Spinal cord (tissue), 10 donors: ENCODE measurements at places on chromosomes 5 and 9.
A peak's percentile ranks its signal among the peaks of the same experiment; 100 is the strongest.

DNA sequence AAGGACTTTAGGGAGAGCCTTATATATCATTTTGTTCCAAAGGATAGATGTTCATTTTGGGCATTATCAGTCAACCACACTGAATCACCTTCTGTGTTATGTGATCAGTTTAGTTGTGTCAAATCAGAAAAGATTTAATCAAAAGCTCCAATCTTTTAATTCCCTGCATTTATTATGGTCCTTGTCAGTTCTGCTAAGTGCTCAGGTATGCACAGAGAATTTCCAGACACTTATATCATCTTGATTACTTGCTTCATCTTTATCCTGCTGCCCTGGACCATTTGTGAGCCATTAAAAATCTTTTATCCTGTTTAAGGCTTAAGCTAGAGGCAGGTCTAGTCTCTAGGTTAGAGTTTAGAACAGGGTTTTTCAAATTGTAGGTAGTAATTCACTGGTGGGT lies 179.1 kb downstream of the CWC27 start:
- no peak for DNase-seq

GRCh38 chr5:55645304-55645703 lies 66.8 kb downstream of the SLC38A9 start:
- no peak for DNase-seq

DNA sequence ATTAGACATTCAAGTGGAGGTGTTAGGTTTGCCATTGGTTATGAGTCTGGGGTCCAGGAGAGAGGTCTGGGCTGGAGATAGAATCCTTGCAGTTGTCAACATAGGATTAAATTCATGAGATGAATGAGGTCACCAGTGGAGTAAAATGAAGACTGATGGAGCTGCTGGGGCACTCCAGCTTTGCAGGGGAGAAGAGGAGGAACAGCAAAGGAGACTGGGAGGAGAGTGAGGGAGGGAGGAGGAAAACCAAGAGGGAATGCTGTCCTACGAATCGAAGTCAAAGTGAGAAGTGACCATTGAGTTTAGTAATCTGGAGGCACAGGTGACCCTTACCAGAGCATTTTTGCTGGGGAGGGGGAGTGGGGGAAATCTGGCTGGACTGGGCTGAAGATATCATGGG lies 178.2 kb upstream of the NR3C1 start:
- no peak for DNase-seq

DNA sequence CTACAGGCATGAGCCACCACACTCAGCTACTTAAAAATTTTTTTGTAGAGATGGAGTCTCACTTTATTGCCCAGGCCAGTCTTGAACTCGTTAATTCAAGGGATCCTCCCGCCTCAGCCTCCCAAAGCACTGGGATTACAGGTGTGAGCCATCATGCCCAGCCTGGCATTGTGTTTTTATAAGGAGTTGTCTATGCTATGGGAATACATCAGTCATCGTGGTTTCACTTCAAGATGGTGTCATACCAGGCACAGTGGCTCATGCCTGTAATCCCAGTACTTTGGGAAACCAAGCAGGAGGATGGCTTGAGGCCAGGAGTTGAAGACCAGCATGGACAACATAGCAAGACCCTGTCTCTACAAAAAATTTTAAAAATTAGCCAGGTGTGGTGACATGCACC lies 49.7 kb downstream of the CYSTM1 start:
- DNase-seq = no peak

GRCh38 chr9:97604901-97605645 lies 28.1 kb downstream of the TSTD2 start:
- DNase-seq = no peak

DNA sequence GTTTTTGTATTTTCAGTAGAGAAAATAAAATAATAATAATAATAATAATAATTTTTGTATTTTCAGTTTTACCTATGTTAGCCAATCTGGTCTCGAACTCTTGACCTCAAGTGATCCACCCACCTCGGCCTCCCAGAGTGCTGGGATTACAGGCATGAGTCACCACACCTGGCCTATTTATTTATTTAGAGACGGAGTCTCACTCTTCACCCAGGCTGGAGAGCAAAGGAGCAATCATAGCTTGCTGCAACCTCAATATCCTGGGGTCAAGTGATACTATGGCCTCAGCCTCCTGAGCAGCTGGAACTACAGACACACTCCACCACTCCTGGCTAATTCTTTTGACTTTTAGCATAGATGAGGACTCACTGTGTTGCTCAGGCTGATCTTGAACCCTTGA lies 167.5 kb downstream of the TLE1 start:
- no peak for DNase-seq

DNA sequence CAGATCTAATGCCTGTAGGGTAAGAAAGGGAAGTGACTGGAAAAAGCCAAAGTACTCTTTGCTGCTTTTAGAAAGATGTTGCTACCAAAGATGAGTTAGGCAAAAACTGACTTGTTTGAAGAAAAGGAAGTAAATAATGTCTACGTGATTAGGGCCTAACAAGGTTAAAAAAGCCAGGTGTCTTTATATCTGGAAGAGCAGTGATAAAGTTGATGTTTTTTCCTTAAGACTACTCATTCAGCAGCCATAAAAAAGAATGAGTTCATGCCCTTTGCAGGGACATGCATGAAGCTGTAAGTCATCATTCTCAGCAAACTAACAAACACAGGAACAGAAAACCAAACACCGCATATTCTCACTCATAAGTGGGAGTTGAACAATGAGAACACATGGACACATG lies 13.5 kb upstream of the AMACR start:
- no peak for DNase-seq

DNA sequence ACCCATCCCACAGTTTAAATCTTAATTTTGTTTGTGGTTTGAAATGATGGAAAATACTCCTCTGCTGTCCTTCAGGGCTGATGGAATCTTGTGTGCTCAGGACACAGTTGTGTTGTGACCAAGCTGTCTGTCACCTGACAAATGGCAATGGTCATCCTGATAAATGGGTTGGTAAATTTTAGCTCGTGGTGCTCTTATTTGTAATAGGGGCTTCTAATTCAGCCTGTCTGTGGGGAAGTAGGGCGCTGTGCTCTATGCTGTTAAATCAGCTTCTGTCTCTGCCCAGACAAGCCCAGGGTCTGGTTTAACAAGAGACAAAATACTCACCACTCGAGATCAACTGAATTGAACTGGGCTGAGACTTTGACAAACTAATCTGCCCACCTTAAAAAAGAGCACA lies 4.5 kb downstream of the LRRTM2 start:
- DNase-seq = peak; percentile 17

DNA sequence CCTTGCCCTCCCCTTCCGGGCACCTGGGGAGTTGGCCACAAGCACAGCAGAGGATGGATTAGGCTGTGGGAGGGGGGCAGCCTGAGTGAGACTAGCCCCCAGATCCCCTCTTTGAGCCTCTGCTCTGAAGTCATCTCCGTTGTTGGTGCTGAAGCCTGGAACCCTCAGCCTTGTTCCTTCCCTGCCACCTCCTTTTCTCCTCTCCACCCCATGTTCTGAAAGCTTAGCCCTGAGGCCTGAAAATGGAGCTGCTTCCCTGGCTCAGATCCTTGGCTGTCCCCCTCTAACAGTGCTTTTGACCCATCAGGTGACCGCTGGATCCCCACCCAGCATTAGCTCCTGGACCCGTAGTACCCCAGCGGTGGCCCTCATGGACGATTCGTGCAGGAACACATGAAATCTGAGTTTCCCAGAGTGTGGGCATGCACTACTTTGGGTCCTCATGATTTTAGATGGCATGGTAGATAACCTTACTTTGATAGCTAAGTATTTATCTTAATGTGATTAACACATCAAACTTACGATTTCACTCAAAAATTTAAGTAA lies 21.6 kb upstream of the ANGPTL2 start:
- no peak for DNase-seq

GRCh38 chr5:136309932-136310598 lies 55.3 kb downstream of the TRPC7 start:
- no peak for DNase-seq

DNA sequence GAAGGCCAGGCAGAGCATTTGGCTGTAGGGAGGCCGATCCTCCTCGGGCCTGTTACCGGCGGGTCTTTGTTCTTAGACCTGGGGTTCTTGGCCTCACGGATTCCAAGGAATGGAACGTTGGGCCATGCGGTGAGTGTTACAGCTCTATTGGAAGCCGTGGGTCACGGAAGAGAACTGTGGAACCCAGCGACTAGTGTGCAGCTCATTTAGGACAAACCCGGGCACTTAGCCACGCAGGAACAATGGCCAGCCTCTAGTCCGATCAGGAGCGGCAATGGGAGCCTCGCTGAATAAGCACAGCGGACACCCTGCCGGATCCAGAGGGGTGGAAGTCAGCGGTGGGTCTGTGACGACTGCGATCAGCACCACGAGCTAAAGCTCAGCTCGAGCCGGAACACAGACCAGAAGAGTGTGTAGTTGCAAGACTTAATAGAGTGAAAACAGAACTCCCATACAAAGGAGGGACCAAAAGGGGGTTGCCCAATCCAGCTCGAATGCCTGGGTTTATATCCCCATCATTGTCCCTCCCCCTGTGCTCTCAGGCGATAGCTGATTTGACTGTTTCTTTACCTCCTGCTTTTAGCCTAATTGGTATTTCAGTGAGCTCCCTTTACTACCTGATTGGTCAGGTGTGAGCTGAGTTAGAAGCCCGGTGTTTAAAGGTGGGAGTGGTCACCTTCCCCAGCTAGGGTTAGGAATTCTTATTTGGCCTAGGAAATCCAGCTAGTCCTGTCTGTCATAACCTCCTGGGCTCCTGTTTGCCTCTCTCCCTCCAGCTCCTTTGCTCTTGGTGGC lies 53.7 kb upstream of the RPL26L1 start:
- DNase-seq = no peak

DNA sequence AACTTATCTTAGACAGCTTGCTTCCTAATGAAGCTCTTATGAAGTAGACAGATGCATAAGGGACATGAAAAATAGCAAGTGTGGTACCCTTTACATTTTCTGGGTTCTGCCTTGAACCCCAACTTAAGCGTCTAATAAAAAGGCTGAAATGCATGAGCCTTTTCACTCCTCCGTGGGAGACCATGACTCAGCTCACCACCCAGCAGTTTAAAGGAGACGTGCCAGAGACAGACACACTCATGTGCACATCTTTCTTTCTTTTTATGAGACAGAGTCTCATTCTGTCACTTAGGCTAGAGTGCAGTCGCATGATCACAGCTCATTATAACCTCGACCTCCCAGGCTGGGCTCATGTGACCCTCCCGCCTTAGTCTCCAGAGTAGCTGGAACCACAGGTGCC lies 22.3 kb downstream of the CTXN3 start:
- no peak for DNase-seq

GRCh38 chr9:110443146-110443865 lies 105.6 kb upstream of the TXNDC8 start:
- DNase-seq = no peak
